ENCODE measurements at places on chromosomes 11 and 22.

GRCh38 chr22:22683668-22684361 lies 39.4 kb downstream of the GGTLC2 start:
- DNase-seq, result no peak

DNA sequence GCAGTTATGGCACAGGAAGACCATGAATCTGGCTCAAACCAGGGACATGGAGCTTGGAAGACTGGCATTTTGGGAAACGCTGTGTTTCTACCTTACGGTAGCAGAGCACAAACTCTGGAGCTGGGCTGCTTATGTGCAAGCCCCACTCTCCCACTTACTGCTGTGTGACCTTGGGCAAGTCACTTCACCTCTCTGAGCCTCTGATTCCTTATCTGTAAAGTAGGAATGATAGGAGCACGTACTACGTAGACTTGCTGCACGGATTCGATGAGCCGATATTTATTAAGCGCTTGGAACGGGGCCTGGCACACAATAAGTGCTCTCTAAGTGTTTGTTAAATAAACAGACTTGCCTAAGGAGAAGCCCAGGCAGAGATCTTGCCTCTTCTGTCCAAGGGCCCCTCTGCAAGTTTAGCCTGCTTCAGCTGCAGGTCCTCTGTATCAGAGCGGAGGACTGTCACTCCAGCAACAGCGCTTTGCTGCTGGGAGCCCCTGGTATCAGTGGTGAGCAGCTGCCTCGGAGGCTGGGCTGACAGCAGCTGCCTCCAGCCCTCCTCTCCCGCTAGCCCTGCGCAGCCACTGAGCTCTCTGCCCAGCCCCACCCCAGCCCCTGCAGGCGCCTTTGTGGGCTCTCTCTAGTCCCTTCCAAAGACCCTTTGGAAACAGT lies 96.9 kb upstream of the ANO1 start:
- peak; percentile 51 for DNase-seq

DNA sequence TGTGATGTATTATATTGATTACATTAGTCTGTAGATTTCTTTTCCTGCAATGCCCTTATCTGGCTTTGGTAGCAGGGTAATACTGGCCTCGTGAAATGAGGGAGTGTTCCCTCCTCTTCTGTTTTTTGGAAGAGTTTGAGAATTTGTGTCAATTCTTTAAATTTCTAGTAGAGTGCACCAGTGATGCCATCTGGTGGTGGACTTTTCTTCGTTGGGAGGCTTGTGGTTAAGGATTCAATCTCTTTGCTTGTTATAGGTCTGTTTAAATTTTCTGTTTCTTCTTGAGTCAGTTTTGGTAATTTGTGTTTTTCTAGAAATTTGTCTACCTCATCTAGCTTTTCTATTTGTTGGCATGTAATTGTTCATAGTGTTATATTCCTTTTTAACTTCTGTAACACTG lies 18.9 kb downstream of the SHANK3 start:
- no peak for DNase-seq

DNA sequence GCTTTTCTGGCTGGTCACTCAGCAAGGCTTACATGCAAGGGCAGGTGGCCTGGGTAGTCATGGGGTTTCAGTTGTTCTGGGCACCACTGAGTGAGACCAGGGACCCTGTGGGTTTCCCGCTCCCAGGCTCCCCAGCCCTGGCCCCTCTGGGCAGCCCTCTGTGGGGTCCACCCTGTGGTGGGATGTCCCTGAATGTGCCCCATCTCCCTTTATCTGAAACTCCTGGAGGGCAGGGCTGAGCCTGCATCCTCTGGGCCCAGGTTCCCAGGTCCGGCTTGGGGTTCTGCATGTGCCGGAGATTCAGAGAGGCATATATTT lies 1041.0 kb downstream of the BRD1 start:
- DNase-seq, result no peak

DNA sequence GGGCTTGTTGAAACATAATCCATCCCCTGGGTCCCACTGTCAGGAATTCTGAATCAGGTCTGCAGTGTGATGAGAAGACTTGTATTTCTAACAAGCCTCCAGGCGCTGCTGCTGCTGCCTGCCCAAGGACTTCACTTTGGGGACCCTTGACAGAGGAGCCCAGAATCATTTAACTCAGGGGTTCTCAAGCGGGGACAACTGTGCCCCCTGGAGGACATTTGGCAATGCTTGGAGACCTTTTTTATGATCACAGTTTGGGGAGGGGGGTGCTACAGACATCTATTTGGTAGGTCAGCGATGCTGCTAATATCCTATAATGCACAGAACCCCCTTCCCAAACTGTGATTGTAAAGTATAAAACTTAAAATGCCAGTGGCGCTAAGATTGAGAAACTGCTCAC lies 312.8 kb downstream of the OPCML start:
- no peak for DNase-seq

DNA sequence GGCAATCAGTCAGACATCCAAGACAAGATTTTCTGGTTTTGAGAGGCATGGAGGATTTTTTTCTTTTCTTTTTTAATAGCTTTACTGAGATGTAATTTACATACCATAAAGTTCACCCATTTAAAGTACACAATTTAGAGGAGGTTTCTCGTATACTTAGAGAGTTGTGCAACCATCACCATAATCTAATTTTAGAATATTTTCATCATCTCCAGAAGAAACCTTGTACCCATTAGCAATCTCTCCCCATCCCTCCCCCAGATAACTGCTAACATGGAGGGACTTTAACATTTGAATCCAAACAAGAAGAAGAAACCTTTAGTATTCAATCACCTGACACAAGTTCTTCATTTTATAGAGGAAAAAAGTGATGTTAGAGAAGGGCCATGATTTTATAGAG lies 83.6 kb downstream of the CLPB start:
- DNase-seq, result no peak

- no peak for DNase-seq
These were observed 40.1 kb upstream of the PPARA start for GRCh38 chr22:46110215-46110614.

DNA sequence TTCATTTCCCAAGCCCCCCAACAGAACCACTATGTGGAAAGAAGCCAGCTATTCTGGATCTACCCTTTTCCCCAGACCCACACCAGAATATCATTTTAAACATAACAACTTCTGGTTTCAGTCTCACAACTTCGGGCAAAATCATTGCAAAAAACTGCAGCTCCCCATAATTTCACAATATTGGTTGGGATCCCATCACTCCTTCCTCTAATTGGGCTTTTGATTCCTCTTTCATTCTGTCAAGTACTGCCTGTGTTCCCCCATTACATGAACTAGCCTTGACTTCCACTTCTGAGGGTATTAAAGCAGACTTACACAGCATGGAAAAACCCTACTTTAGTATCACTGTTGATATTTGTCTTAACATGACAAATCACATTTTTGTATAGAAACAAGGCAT lies 4.1 kb upstream of the APOL3 start:
- no peak for DNase-seq

- DNase-seq, result no peak
These were observed 17.9 kb downstream of the ALKBH3 start for GRCh38 chr11:43898574-43898973.

GRCh38 chr11:120869516-120870011 lies 154.3 kb upstream of the TBCEL start:
- DNase-seq, result no peak

DNA sequence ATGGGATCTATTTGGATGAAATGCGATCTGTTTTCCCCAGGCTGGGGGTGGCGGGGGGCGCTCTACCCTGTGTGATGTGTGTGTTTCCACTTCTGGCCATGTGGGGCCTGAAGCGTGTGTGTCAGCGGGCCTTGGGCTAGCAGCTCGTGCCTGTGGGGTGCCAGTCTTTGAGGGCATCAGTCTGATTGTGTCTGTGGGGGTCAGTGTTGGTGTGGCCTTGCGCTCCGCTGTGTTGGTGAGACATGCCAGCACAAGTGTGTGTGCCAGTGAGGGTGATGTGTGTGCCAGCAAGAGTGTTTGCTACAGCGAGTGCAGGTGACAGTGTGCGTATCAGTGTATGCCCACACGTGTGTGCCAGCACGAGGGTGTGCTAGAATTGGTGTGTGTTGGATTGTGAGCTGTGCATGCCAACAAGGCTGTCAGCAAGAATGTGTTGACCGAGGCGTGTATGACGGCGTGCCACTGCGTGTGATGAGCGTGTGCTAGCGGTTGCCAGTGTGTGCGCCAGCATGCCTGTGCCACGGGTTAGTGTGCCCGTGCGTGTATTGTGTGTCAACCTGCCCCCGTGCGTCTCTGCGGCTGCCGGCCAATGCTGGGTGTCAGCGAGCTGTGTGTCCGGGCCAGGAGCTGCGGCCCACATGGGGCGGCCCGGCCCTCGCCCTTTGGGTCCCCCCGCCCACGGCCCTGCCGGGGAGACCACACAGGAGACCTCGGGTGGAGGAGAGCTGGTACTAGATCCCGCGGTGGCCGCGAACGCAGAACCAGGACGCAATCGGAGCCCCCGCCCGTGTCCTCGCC lies 519 bp downstream of the ARRB1 start:
- DNase-seq, result no peak

GRCh38 chr11:73554671-73555320 lies 43.1 kb downstream of the FAM168A start:
- no peak for DNase-seq

- peak; percentile 55 for DNase-seq
These were observed 18.0 kb downstream of the CREB3L1 start for GRCh38 chr11:46295312-46296058.
